GM12878 (cell line): ENCODE measurements at places on chromosomes 5 and 9.

- DNase-seq, result no peak
Observed at GRCh38 chr5:2200261-2200950, 317.7 kb upstream of the IRX4 start.

GRCh38 chr5:38135486-38136039, 122.8 kb upstream of the EGFLAM start:
- DNase-seq, result no peak

DNA sequence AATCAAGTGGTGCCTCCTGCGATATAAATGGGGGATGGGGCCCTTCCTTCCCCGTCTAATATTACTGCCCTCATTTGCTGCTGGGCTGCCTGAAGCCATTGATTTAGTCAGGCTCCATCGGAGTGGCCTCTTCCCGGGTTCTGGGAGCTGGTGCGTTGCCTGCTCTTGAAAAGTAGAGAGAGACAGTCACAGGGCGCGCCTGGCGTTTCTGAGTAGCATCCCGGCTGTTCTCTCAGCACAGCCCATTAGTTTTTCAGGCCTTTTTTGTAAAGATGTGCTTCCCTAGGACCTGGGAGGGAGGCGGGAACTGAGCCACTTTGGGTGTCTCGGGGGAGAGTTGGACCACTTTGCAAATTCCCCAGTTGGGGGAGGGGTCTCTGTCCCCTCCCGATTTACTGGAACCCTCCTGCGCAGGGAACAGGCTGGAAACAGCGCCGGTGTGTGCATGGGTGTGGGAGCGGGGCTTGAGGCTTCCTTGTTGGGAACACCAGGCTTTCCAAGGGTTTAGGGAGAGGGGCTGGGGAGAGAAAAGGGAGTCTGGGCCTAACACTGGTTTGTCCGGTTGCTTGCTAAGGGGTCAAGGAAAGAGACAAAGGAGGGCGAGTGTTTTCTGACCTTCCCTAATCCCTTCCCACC, 4.7 kb downstream of the PRDM6 start:
- no peak for DNase-seq

DNA sequence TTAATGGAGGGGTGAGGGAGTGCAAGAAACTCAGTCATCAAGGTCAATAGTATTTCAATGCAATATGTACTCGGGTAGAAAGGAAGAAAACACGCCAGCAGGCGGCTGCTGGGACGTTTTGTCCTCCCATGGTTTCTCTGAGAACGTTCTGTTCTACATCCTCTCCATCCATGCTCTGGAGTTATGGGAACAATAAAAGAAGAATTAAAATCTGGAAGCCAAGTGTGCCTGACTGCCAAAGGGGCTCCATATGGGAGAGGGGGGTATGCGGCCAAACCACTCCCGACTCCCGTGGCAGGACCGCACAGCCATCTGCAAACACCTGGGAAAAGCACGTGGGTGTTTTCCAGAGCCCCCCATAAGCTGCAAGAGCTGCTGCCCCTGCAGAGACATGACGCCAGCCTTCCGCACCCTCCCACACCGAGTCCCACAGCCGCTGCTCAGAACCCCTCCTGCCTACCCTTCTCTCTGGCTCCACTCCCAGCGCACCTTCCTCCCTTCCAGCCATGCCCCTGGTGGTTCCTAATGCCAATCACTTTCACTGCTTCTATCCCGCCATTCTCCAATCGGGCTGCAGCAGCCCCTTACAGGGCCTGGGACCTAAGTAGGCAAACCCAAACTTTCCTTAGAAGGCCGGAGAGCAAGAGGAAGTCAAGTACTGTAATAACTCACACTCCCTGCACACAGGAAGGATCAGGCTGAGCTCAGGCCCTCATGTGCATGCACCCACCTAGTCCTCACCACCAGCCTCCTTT, 241.6 kb downstream of the SYK start:
- DNase-seq, result no peak

DNA sequence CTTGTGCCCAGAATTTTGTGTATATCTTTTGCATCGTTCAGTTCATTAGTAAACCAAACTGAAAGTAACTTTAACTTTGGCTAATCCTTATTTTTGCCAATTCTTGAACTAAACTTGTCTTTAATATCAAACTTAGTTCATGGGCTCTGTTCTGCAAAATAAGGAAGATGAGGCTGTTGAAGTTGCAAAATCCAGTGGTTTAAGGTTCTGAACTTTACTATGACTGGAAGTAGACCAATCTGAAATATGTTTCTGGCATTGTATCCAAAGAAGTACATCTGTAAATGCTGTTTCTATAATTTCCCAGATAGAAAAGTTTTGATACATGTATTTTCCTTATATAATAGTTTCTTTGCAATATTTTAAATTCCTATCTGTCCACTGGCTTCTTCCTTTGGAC, 238.1 kb downstream of the CETN3 start:
- no peak for DNase-seq

- DNase-seq, result no peak
Observed at GRCh38 chr5:149002053-149002452, 60.8 kb downstream of the SH3TC2 start.

DNA sequence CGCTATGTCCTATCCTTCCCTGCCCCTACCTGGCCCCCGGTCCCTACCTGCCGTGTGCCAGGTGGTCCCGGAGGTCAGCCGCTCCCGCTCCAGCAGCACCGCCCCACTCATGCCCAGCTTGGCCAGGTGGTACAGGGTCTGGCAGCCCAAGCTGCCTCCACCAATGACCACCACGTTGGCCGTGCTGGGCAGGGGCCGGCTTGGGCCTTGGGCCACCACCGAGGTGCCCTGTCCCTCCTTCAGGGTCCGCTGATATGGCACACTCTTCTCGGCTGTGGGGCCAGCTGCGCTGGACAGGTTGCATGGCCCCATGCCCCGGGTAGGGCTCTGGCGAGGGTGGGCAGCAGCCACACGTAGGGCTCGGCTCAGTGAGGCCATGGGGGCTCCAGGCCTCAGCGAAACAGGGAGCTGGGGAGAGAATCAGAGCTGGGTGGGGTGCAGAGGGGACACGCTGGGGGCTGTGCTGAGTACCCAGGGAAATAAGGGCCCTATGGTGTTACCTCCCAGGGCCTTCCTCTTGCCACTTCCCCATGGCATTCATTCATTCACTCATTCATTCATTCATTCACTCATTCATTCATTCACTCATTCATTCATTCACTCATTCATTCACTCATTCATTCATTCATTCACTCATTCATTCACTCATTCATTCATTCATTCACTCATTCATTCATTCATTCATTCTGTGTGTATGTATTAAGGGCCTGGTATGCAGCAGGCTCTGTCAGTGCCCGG, 4.2 kb downstream of the SARDH start:
- DNase-seq, result no peak

GRCh38 chr9:100352727-100353505, at the start of gene TEX10:
Gene TEX10, minus strand, starts transcription at chr9:100352942. Its CDS starts 3,579 bp downstream, at chr9:100349363.
- peak; percentile 57 for DNase-seq

- DNase-seq, result no peak
Observed at GRCh38 chr9:76206821-76207220, 187.4 kb downstream of the RFK start.
